CD4-positive, alpha-beta T cell treated with Interleukin-6 at 100 ng/mL for 8 hours (primary cell): ENCODE measurements at places on chromosomes 4 and X.

- DNase-seq: no peak
Measured at GRCh38 chr4:41420541-41420940, 117.4 kb upstream of the LIMCH1 start.

- DNase-seq: no peak
Measured at GRCh38 chr4:2359591-2360395, 58.7 kb downstream of the ZFYVE28 start.

GRCh38 chr4:86032476-86033022 lies 327.3 kb downstream of the MAPK10 start:
- DNase-seq: no peak

DNA sequence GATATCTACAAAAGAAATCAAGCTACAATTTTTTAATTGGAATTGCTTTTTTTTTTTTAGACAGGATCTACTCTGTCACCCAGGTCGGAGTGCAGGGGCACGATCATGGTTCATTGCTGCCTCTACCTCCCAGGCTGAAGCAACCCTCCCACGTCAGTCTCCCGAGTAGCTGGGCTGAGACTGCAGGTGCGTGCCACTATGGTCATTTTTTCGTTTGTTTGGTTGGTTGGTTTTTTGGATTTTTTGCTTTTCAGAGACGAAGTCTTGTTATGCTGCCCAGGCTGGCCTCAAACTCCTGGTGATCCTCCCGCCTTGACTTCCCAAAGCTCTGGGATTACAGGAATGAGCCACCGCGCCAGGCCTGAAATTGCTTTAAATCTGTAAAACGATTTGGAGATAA lies 15.6 kb downstream of the RGN start:
- DNase-seq: no peak

DNA sequence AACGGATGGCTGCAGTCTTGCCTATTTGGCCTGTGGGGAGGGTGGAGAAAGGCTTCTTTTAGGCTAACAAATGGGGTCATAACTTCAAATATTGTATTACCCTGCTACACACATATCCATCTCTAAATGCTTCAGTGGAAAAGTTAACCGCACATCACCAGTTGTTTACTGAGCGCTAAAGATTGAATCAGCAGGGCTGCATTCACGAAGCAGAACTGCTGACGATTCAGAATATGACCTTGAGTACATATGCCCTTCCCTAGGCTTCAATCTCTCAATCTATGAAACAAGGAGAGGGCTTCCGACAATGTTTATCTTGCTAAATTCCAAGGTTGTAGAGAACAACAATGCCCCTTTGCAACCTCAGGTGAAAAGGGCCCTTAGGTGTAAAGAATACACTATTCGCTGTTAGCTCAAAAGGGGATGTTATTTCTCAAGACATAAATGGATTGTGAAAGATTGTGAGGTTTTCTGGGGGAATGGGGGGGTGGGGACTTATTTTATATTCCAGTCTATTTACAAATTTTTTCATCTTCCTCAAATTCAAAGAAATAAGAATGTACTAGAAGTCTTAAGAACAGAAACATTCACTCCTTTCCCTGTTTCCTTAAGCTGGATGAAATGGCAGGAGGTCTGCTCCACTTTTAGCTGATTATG lies 2.6 kb upstream of the ATP6AP2 start:
- no peak for DNase-seq
